ENCODE measurements at places on chromosomes 5 and 9.

GRCh38 chr5:164153469-164154172, 648.2 kb downstream of the MAT2B start:
- no peak for DNase-seq

- no peak for DNase-seq
Measured at GRCh38 chr5:14373685-14374084, 207.9 kb upstream of the OTULINL start.

- DNase-seq, result no peak
Measured at GRCh38 chr5:69113851-69114250, 20.0 kb downstream of the SLC30A5 start.

- no peak for DNase-seq
Measured at GRCh38 chr9:37374892-37375291, 47.6 kb upstream of the GRHPR start.

GRCh38 chr9:33295571-33295970, 5.3 kb downstream of the NFX1 start:
- DNase-seq, result no peak

DNA sequence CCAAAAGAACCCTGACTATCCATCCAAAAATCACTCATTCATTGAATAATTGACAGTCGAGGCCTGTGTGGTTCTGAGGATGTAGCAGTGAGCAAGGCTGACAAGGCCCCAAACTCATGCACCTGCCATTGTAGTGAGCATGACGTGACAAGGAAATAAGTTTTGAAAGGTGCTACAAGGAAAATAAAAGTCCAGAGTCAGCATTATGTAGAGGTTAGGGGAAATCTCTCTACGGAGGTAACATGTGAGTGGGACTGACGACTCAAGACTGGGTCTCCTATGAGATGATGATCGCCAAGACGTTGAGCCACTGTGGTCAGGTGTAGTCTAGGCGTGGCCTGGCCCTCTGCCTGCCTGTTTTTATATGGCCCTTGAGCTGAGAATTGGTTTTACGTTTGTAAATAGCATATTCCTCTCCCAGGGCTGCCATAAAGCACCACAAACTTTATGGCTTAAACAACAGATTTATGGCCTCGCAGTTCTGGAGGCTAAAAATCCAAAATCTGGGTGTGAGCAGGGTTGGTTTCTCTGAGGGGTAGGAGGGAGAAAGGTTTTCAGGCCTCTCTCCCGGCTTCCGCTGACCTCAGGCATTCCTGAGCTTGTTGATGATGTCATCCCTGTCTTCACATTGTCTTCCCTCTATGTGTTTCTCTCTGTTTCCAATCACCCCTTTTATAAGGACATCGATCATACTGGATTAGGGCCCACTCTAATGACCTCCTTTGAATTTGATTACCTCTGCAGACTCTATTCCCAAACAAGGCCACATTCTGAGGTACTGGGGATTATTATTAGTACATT, 206.4 kb upstream of the EGFLAM start:
- DNase-seq, result no peak

DNA sequence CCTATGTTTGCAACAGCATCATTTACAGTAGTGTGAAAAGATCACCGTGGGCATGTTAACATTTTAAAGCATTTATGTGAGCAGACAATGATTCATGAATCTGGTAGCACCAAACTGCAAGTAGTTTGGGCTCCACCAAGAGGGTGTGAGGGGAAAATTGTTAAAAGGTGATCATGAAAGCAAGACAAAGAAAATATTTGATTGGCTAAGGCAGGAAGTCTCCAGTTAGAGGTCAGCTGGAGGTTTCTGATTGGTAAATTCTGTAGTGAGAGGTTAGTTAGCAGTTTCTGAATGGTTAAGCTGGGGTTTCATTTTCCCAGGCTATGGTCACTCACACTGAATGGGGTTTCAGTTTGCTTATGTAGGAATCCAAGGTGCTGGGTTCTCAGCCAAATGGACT, 13.5 kb upstream of the DRD1 start:
- DNase-seq, result no peak

- no peak for DNase-seq
Measured at GRCh38 chr9:35549441-35549840, 55.6 kb upstream of the TESK1 start.

DNA sequence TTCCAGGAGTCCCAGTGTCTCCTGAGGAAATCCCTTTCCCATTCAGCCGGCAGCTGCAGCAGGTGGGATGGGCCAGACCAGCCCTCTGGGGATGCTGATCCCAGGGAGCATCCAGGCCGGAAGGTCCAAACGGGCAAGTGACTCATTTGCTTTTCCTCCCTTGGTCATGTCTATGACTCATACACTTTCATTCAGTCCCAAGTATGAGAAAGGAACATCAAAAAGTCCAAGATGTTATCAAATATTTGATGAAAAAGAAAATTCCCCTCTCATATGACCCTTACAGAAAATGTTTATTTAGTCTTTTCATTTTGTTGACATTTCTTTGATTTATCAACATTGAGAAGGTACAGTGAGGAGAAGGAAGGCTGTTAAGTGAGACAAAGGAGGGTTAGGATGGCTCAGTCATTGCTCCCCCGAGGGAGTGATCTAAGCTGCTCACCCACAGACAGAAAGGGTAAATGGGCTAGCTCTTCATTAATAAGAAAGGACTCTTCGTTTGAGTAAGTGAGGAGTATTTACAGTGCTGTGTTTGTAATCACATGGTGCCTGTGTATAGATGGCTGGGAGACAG, 117.6 kb upstream of the ANKRD55 start:
- DNase-seq, result peak; percentile 80

DNA sequence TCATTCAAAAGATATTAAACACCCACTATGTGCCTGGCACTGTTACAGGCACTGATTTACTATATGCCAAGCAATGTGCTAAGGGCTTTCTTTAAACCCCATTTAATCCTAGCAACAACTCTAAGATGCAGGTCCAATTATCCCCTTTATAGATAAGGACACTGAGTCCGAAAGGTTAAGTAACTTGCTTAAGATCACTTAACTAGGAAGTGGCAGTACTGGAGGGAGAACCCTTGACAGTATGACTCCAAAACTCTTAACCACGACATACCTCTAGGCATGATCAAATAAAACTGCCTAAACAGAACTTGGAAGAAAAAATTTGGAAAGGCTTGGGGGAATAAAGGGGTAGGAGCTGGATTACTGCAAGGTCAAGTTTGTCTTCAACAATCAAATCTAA, 1.7 kb downstream of the RAB14 start:
- DNase-seq, result no peak

GRCh38 chr5:81486711-81487110, 92.8 kb upstream of the ACOT12 start:
- no peak for DNase-seq

DNA sequence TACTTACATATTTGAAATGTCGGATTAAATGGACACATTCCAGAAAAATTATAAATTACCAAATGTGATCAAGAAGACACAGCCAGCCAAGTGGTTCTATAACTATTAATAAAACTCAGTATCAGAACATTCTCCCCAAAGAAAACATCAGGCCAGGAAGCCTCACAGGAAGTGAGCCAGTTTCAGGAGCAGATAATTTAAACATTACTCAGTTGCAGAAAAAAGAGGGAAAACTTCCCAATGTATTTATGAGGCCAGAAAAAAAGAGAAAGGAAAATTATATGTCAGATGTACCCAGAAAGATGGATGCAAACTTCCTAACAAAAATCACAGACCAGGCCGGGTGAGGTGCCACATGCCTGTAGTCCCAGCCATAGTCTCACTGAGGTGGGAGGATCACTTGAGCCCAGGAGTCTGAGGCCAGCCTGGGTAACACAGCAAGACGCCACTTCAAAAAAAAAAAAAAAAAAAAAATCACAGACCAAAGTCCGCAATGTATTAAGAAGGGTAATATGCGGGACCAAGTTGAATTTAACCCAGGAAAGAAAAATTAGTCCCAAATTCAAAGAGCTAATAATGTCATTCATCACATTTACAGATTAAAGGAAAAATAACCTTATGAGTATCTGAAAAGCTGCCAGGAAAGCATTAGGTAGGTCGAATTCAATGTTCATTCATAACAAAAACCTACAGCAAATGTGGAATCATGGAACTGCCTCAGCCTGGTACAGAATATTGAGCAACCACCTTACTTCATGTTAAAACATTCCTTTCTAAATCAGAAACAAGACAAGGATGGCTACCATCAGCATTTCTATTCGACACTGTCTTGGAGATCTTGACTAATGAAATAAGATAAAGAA, 37.2 kb upstream of the NRARP start:
- no peak for DNase-seq

GRCh38 chr5:43601454-43602260, 1.3 kb upstream of the NNT start:
- DNase-seq, result no peak

Measured in HCT116 (cell line).